Ecto neural progenitor cell (in vitro differentiated cells): ENCODE measurements at places on chromosomes 5 and 9.

DNA sequence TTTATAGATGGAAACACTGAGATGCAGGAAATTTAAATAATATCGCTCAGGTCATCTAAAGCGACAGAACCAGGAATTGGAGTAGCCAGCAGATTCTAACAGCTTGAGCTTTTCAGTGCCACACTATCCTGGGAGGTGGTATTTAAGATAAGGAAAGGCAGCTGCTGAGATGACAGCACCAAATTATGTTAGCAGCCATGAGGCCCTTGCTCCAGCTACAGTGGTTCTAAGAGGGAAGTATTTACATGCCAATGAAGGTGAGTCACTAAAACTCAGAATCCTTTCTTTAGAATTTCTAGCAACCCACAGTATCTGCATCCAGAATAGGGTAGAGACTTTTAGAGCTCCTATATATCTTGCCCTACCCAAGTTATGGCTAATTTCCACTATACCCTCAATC is 127.0 kb upstream of the VLDLR start:
- DNase-seq: no peak

DNA sequence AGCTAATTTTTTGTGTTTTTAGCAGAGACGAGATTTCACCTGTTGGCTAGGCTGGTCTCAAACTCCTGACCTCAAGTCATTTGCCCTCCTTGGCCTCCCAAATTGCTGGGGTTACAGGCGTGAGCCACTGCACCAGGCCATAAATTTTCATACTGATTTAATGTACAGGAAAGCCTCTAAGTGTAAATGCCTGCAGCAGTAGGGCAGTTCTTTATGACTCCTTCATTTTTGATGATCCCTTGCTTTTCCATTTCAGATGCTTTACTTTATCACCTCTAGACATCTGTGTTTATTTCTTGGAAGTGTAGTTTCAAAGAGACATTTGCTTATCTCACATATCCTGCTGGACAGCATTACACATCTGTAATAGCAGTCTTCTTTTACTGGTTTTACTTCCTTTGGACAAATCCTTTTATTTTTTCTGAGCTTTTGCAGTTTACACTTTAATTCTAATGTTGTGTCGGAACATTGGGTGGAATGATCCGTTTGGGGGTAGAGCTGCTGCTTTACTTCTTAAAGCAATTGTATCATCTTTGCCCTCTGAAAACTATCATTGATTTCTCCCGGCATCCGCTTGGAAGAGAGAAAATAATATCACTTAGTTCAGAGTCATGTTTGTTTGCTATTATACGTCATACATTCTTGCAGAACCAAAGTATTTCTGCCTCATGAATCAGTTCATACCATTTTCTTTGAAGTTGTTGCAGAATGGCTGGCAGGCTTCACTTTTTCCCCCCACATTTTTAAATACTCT is 36.0 kb downstream of the SCGB3A1 start:
- no peak for DNase-seq

DNA sequence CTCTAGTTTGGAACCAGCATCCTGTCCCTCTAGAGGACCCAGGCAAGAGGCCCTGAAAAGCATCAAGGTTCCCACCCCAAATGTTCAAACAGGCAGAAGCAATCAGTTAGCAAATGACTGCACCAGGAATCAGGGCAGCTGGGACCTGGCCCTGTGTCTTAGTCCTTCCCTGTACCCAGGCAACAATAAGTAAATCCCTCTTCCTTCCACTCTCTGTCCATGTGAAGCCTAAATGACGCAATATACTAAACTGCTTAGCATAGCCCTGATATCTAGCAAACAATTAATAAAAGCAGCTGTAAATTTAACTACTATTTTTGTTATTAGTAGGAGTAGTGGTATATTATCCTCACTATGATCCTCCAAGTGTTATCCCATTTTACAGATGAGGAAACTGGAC is 13.2 kb upstream of the ADRA1B start:
- DNase-seq: no peak

- no peak for DNase-seq
Observed at GRCh38 chr5:115329475-115329874, 33.0 kb upstream of the CCDC112 start.

- DNase-seq: no peak
Observed at GRCh38 chr5:66440202-66440680, 156.0 kb upstream of the MAST4 start.

DNA sequence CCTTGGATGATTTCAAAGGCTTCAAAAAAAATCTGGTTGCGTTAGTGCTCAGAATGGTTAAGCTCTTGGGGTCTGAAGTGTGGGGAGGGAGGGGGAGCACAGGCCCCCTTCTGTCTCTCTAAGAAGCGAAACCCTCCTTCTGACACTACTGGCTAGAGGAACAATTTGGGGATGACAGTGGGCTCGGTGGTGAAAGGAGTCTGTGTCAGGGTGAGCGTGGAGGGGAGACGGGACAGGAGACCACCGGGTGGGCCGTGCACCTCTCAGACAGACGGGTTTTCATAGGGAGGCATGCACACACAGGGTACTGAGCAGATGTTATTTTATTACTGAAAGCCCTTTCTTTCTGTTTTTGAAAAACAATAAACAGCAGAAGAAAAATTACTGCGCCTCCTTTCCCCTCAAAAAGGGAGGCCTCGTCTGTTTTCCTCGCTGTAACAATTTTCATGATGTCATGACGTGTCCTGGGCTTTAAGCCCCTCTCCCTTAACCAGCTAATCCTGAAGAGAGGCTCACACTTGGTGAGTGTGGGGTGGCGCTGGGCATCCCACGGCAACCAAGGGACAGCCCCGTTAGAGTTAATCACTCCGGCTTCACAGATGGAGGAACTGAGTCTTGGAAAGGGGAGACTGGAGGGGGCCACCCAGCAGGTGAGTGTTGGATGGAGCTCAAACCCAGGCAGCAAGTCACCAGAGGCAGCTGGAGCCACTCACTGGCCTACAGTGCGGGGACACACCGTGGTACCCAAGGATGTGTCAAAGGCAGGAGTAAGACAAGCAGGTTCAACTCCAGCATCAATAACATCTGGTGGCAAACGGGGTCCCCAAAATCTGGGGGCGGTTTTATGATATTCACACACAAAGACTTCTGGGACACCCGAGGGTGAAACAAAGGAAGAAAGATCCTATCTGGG is 53.4 kb downstream of the PTCH1 start:
- DNase-seq: no peak

GRCh38 chr5:148484651-148485050 is 100.9 kb downstream of the FBXO38 start:
- no peak for DNase-seq

DNA sequence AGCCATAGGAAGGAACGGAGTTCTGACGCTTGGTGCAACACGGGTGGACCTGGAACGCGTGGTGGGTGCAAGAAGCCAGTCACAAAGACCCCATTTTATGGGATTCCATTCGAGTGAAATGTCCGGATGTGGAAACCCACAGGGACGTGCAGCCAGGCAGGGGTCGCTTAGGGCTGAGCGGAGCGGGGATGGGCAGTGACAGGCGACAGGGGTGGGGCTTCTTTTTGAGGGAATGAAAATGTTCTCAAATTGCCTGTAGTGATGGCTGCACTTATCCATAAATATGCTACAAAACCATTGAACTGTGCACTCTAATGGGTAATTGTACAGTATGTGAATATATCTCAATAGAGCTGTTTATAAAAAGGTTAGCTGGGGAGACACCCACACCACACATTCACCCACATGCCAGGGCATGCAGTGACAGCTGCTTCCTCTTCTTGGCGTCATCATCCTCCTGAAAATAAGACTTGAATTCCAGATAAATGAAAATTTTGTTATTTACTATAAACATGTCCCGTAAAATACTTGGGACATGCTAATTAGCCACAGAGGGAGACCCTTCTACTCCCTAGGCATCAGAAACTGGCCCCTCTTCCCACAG is 71.3 kb upstream of the OLFM1 start:
- DNase-seq: no peak

- DNase-seq: no peak
Observed at GRCh38 chr9:104514901-104515300, 10.8 kb downstream of the OR13F1 start.

- peak; percentile 60 for DNase-seq
Observed at GRCh38 chr9:14515571-14516198, 177.5 kb downstream of the ZDHHC21 start.

GRCh38 chr5:154628685-154629084 is 126.5 kb upstream of the LARP1 start:
- DNase-seq: no peak

GRCh38 chr9:107789001-107789700 is 299.6 kb upstream of the KLF4 start:
- no peak for DNase-seq

- no peak for DNase-seq
Observed at GRCh38 chr5:126348855-126349635, 74.2 kb upstream of the GRAMD2B start.

DNA sequence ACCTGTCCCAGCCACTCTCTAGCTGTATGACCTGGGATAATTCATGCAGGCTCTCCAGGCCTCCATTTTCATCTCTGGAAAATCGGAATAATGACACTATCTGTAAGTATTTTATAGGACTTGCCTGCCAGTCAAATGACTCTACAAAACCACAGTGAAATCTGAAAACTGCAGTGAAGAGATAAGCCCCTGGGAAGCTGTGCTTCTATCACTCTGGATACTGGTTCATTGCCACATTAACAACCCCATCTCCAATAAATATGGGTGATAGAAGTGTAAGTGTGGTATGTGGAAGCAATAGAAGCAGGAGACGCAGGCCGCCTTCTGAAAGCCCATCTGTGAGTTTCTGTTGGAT is 31.8 kb downstream of the WHRN start:
- DNase-seq: no peak
